ENCODE measurements at places on chromosomes 16 and 17. TPM values are rescaled to one million over a fixed set of nuclear protein-coding genes. Genes with fewer than 3 reads are reported as not detected.

GRCh38 chr16:56603589-56603988 lies 4.8 kb upstream of the MT2A start:
- peaks cover 28% of the 10 kb centered on the region for H3K4me1 ChIP-seq
- no peak overlapping the region for H3K4me3 ChIP-seq
- no peaks in the 10 kb centered on the region for H3K36me3 ChIP-seq
- H3K27ac ChIP-seq: no peak overlapping the region

DNA sequence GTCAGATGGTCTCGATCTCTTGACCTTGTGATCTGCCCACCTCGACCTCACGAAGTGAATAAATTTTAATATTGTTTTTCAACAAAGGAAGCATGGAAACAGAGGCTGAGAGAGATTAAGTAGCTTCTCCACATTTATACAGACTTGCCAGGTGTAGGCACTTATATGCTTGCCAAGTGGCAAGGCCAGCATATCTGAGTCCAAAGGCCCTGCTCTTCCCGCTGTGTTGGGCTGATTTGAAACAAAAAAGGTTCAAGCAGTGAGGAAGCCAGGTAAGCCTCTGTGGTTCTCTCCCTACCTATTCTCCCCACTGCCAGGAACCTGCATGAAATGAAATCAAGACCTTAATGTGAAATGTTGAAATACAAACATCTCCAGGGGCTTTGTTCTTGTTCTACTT lies 7.5 kb upstream of the SLC6A4 start:
- peaks cover 2% of the 10 kb centered on the region for H3K36me3 ChIP-seq
- no peak overlapping the region for H3K4me3 ChIP-seq
- no peak for DNase-seq

- H3K4me1 ChIP-seq: no peaks in the 10 kb centered on the region
- H3K27ac ChIP-seq: no peak overlapping the region
- peaks cover 6% of the 10 kb centered on the region for H3K36me3 ChIP-seq
- no peaks in the 10 kb centered on the region for H3K27me3 ChIP-seq
- H3K4me3 ChIP-seq: no peak overlapping the region
Observed at GRCh38 chr17:49748791-49749190, 15.1 kb downstream of the FAM117A start.

DNA sequence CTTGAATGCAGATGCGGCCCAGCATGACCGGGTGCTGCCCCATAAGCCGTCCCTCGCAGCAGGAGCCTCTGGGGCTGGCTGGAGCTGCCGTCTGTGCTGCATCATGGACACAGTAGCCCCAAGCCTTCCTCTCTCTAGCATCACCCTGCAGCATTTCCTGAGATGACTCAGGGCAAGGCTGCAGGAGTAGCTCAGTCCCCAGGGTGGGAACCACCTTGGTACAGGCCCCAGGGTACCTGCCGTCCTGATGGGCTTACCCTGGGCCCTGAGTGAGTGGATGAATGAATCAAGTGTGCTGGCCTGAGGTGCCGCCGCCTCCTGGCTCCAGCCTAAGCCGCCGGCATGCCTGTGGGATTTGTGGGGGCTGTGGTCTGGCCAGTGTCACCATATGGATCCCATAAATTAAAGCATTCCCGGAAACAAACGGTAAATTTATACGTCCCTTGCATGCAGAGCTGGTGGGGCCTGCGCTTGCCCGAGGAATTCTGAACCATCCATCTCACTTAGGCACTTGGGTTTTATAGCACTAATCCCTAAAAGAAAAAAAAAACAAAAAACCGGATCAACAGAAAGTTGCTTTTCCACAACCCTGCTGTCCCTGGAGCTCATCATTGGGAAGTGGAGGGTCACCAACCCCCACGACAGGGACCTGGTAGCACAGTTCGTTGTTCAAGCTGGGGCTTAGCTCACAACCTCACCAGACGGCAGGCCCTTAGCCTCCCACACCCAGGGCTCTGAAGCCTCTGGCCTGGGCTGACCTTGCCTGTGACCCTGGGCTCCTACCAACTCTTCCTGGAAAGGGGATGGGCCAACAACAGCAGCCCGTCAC lies 242.6 kb upstream of the CIBAR2 start:
- no peak overlapping the region for H3K4me3 ChIP-seq
- no peak overlapping the region for H3K27ac ChIP-seq
- H3K36me3 ChIP-seq: no peaks in the 10 kb centered on the region
- H3K27me3 ChIP-seq: no peaks in the 10 kb centered on the region
- DNase-seq: no peak

DNA sequence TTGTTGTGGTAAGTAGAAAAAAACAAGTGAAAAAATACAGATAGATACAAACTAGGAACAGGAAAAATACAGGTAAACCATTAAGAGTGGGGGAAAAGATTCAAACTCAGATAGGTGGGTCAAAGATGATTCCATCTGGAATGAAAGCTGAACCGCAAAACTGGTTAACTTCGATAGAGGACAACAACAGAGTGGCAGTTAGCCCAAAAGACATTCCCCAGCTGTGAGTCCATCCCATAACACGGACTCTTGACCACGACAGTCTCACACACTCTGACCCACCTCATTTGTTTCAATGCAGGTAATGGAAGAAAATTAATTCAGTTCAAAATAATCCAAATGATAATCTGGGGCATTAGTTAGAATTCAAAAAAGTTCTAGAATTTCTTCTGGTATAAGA lies 13.5 kb downstream of the ELAC2 start:
- H3K27ac ChIP-seq: no peak overlapping the region
- H3K36me3 ChIP-seq: peaks cover 21% of the 10 kb centered on the region
- H3K27me3 ChIP-seq: no peaks in the 10 kb centered on the region
- no peak for DNase-seq
- H3K4me3 ChIP-seq: no peak overlapping the region
- H3K4me1 ChIP-seq: no peaks in the 10 kb centered on the region

- DNase-seq: no peak
- H3K36me3 ChIP-seq: no peaks in the 10 kb centered on the region
- H3K4me1 ChIP-seq: no peaks in the 10 kb centered on the region
Observed at GRCh38 chr17:29359777-29360176, 30.4 kb upstream of the TAOK1 start.

GRCh38 chr17:27990100-27990499 lies 52.4 kb upstream of the NLK start:
- no peaks in the 10 kb centered on the region for H3K27me3 ChIP-seq
- no peak overlapping the region for H3K27ac ChIP-seq
- H3K4me1 ChIP-seq: peaks cover 40% of the 10 kb centered on the region
- no peak overlapping the region for H3K4me3 ChIP-seq

DNA sequence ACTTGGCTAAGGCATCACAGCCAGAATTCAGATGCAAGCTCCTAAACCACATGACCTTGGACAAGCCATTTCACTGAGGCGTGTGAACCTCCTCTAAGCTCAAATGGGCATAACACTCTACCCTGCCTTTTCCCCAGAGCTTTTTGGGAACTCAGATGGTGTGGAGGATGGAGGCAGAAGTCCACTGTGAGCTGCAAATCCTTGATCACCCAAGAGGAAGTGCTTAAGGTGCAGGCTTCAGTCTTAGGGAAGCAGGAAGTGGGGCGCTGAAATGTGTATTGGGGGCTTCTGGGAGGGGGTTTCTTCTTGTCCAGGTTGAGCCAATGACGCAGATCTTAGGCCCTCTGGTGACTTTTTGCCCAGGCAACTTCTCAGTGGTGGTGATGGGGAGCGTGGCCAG lies 12.9 kb downstream of the CIITA start:
- H3K36me3 ChIP-seq: no peaks in the 10 kb centered on the region
- H3K27ac ChIP-seq: no peak overlapping the region
- no peak for DNase-seq
- H3K4me3 ChIP-seq: no peak overlapping the region
- H3K27me3 ChIP-seq: no peaks in the 10 kb centered on the region

- H3K4me1 ChIP-seq: peaks cover 24% of the 10 kb centered on the region
- peak overlapping the region; percentile 14 for H3K27ac ChIP-seq
- no peaks in the 10 kb centered on the region for H3K27me3 ChIP-seq
- peak; percentile 66 for DNase-seq
- no peaks in the 10 kb centered on the region for H3K36me3 ChIP-seq
- no peak overlapping the region for H3K4me3 ChIP-seq
Observed at GRCh38 chr17:66494023-66494803, 191.8 kb downstream of the PRKCA start.

- peaks cover 14% of the 10 kb centered on the region for H3K4me1 ChIP-seq
- H3K36me3 ChIP-seq: no peaks in the 10 kb centered on the region
- DNase-seq: no peak
- H3K27me3 ChIP-seq: no peaks in the 10 kb centered on the region
- H3K4me3 ChIP-seq: no peak overlapping the region
Observed at GRCh38 chr16:86410529-86410928, 99.8 kb upstream of the FOXF1 start.

Gene OMG
- not detected for total RNA-seq

Gene CMC2
- total RNA-seq: 97.8 TPM

Gene EFNB3
- 1.1 TPM for total RNA-seq

Gene KRT222
- total RNA-seq: not detected

Gene SSTR5
- total RNA-seq: 0.24 TPM

Gene KRT20
- not detected for total RNA-seq

Gene MT1X
- total RNA-seq: 19.2 TPM

Gene MYH4
- not detected for total RNA-seq

Gene RTN4RL1
- not detected for total RNA-seq
